ENCODE measurements at places on chromosomes 3 and 15. TPM values are rescaled to one million over a fixed set of nuclear protein-coding genes. Genes with fewer than 3 reads are reported as not detected.

The TMEM45A gene
- 2.0 TPM for total RNA-seq

The LRRC34 gene
- not detected for total RNA-seq

The ATP13A5 gene
- not detected for total RNA-seq

The SYNM gene
- total RNA-seq = 36.9 TPM

The TEX9 gene
- total RNA-seq = 5.0 TPM

The LARP6 gene
- 80.0 TPM for total RNA-seq

The ALDH1A2 gene
- not detected for total RNA-seq

The VEPH1 gene
- 0.13 TPM for total RNA-seq

The FBXO22 gene
- 91.3 TPM for total RNA-seq

The FGF7 gene
- total RNA-seq = not detected

The CA12 gene
- 168 TPM for total RNA-seq

The SNRPA1 gene
- total RNA-seq = 116 TPM

The EXD1 gene
- total RNA-seq = not detected

The PARP3 gene
- total RNA-seq = 10.8 TPM

The MUC13 gene
- 8.2 TPM for total RNA-seq

The IQCF5 gene
- total RNA-seq = not detected

The SNX22 gene
- total RNA-seq = 0.90 TPM

All from A549 treated with CORT108297 at 1 μM for 4 hours (cell line).